ENCODE measurements at places on chromosomes 5 and 9.

GRCh38 chr5:180141068-180141660 is 67.8 kb downstream of the RASGEF1C start:
- DNase-seq: no peak

- DNase-seq: peak; percentile 41
Measured at GRCh38 chr5:138352722-138353559, 456 bp downstream of the KDM3B start.

DNA sequence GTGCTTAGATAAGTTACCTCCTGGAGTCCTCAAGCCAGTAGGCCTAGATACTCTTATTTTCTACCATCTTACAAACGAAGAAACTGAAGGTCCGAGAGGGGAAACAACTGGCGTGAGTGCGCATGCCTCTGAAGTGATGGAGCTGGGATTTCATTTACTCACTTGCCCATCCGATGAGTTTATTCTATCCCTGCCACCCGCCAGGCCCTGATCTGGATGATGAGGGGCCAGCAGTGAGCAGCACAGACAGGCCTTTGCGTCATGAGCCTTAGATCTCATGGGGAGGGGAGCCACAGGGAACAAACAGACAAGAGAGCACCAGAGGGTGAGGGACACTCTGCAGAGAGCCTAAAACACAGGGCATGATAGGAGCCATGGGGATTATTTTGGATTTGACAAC is 34.1 kb upstream of the SLC2A8 start:
- no peak for DNase-seq

DNA sequence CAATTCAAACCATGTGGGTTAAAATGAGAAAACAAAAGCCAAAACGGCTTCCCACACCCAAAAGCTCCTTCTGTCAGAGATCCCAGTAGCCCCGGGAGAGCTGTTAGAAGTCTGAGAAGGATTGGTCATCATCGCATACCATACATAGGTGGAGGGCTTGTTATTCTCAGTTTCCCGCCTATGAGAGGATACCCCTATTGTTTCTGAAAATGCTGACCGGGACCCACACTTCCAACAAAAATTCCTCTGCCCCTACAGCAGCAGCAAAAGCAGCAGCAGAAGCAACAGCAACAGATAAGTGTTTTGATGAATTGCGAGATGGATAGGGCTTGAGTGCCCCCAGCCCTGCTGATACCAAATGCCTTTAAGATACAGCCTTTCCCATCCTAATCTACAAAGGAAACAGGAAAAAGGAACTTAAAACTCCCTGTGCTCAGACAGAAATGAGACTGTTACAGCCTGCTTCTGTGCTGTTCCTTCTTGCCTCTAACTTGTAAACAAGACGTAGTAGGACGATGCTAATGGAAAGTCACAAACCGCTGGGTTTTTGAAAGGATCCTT is at the start of gene TEK:
TSS of gene TEK (plus strand) at position 245 of the 561 bp plus-strand sequence. CDS start 366 bp downstream, outside the sequence.
- DNase-seq: no peak

GRCh38 chr9:100033877-100034551 is 64.8 kb downstream of the ERP44 start:
- DNase-seq: no peak

DNA sequence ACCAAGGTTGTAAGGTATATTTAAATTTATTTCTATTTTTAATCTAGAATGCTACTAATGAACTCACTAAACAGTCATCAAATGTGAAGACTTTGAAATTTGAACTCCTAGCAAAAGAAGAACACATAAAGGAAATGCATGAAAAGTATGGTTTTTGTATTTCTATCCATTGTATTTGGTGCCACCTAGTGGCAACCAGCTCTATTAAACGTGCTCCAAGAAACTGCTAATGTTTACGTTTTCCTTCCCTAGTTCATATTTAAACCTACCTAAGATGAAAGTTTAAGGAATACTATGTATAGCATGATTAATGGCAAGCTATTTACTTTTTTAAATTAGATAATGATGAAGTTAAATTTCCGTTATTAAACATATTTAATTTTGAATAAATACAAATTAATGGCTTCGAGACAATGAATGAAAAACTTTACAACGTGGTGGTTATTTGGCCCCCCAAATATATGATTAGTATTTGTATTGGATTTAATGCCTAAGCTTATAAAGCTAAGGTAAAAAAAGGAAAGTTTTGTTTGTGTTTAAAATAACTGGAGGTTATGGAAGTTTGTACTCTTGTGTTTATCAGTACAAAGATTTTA is 115.9 kb upstream of the SH3GL2 start:
- DNase-seq: no peak

- DNase-seq: no peak
Measured at GRCh38 chr5:87099968-87100367, 167.7 kb upstream of the RASA1 start.

- no peak for DNase-seq
Measured at GRCh38 chr5:141155540-141156374, 5.9 kb downstream of the PCDHB6 start.

GRCh38 chr9:135076143-135076875 is 11.2 kb upstream of the OLFM1 start:
- no peak for DNase-seq

DNA sequence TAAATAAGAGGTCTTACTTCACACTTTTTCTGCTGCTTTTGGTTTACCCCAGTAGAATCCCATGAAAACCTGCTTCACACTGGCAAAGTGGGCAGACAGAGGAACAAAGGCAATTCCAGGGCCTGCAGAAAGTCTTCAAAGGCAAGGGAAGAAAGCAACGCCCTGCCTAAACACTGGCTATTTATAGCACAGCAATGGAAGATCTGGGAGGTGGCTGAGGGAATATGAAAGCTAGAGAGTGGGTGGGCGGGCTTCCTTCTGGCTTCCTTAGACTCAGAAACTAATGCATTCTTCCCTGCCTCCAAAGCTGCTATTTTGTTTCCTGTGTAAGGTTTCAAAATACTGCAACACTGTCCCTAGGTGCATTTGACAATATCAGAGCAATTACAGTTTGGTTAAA is 46.8 kb downstream of the ELAVL2 start:
- DNase-seq: no peak

DNA sequence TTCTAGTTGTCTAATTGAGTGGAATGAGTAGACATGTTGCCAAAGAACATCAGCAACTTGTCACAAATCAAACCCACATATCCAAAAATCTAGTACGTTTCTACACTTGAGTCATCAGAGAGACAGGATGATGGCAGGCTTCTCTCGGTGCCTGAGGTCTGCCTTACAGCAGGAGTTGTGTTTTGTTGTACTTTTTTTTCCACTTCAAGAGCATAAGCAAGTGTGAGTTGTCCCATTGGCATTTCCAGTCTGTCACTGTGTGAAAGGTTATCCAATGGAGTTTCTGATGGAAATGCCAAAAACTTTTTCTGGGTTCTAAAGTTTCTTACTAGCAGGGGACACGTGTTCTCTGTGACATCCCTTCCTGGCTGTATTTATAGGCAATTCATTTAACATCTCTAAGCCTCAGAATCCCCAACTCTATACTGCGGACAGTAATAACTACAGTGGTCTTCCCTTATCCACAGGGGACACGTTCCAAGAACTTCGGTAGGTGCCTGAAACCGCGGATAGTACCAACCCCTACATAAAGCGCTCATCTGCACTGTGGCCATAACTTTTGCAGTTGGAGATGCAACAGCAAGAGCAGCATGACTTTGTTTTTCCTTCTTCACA is 246.5 kb downstream of the SYK start:
- DNase-seq: no peak

GRCh38 chr5:74257060-74257527 is 383.4 kb downstream of the ENC1 start:
- DNase-seq: no peak

- DNase-seq: no peak
Measured at GRCh38 chr5:137252512-137252911, 246.6 kb downstream of the SPOCK1 start.

GRCh38 chr5:31556461-31556860 is 24.4 kb downstream of the C5orf22 start:
- DNase-seq: no peak

DNA sequence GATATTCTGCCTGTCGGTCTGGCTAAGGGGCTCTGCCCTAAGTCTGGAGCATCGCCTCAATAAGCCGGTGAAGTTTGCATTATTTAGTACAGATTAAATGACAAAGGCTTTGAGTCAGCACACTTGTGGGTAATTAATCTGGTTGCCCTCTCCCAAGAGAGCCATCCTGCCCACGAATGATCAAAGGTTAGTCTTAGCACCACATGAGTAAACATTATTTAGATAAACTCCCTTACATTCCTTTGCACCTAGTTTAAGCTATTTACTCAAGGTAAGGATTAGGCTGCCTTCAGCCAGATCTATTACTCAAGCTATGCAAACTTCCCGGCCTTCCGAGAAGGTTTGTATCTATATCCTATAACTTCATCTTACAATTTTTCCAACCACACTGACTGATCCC is 572.1 kb downstream of the CHSY3 start:
- no peak for DNase-seq

DNA sequence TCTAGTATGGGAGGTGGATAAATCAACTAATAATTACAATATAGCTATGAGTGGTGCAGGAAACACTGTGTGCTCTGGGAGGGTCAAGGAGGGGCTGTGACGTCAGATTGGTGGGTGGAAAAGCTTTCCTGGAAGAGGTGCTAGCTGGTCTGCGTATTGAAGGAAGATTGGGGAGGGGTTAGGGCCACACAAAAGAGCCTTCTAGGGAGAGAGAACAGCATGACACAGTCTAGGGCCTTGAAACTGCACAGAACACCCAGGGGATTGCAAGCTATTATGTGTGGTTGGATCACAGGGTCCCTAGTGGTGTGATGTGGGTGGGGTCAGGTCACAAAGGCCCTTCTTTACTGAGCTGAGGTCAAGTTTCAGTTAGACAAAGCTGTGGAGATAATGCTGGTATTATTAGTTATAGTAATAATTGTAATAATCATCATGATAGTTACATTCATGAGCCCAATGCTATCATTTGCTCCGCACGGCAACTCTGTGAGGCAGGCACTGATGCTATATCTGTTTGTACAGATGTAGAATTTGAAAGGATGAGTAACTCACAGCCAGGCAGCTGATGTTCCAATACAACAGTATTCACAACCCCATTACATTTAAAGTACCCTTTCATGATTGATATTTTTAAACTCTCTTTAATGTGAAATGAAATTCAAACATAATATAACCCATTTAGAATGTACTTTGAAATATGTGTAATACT is 197.4 kb upstream of the IL12B start:
- DNase-seq: no peak

DNA sequence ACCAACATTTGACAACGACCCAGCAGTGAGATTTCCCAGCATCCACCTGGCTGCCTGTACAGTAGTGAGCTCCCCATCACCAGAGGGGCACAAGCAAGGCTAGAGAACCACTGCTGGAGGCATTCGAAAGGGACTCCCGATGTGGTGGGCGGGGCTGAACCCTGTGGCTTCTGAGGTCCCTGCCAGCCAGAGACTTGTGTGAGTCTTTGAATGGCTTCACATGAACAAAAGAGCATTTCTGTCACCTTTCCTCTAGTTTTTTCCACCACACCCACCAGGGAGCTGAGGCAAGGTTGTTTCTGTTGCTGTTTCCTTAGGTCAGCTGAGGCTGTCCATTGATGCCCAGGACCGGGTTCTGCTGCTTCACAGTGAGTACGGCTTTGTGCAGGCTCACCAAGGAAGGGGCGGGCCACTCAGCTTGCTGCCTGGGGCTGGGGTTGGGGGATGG is 15.7 kb downstream of the RGS3 start:
- DNase-seq: no peak

- DNase-seq: no peak
Measured at GRCh38 chr9:8434621-8435020, 635.0 kb upstream of the DMAC1 start.

DNA sequence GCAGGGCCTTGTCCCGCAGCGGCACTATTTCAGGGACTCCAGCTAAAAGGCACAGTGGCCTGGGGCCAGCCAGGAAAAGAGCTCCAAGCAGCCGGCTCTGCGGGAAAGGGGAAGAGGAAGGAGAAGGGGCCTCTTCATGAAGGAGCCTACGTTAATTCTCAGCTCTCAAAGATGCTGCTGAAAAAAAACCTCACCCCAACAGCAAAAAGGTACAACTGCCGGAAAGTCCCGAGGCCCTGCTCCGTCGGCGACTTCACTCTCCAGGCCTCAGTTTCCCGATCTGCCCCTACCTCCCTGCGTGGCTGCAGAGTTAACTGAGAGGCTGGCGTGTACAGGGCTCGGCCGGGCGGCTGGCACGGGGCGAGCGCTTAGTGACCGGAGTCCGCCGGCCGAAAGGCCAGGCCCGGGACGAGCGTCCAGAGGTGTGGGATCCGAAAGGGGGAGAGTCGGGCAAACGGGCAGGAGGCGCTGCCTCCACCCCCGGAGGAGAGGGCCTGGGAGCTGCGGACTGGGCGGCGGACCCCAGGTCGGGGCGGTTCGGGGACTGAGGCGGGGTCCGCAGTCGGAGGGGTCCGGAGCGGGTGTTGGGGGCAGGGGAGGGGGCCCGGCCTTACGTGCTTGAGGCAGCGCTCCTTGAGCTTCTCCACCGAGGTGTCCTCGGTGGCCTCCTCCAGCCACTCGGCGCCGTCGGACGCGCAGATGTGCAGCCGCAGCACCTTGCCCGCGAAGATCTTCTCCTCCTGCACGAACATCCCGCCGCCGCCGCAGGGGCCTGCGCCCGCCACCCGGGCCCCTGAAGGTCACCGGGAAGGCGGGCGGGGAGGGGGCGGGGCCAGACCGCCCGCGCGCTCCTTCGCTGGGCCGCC is 529 bp downstream of the UBAC1 start:
- no peak for DNase-seq

DNA sequence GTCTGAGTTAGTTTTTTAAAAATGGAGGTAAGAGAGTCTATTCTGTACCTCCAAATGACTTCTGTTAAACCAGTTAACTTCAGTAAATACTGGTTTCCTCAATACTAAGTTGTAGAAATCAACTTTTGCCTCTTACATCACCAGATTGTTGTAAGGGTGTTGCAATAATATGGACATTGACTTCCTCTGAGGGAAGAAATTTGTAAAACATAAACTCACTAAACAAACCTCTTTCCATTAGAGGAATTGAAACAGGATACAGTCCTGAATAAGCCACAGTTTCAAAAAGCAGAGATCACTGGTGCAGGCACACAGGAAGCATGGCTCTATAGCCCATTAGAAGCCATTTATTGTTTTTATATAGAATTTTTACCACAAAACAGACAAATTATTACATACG is 32.7 kb upstream of the SLCO6A1 start:
- DNase-seq: no peak

DNA sequence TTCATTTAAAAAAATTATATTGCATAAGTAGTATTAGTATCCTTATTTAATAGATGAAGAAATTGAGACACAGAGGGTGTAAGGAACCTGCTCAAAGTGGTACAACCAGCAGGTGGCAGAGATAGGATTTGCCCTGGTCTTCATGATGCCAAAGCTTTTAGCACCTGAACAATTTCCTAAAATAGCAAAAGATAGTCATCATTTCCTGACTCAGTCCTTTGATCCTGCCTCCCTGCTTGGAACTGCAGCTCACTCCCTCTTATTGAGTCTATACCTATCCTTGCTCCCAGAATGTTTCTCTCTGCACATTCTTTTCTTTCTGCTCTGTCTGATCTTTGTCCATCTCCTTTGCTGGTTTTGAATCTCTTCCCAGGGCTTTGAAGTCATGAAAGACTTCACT is 155.8 kb downstream of the FRMD3 start:
- no peak for DNase-seq

DNA sequence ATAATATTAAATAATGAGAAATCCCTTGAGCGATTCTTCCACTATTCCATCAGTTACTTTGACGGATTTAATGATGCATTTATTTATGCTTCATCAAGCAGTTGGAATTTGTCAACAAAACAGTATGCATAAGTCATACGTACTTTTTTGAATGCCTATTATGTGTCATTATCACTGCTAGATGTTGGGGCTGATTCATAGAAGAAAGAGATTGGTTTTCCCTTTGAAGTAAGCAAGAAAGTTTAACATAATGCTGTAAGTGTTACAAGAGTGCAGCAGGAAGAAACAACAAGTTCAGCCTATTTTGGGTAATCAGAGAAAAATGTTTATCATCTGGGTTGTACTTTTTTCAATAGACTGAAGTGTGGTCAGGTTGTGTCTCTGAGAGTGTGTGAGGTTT is 121.2 kb upstream of the RANBP3L start:
- no peak for DNase-seq

All from stimulated activated CD4-positive, alpha-beta T cell treated with anti-CD3 and anti-CD28 coated beads, Interleukin-1b, Interleukin-23, amount 100 ng/mL, for 1 hour (primary cell).